ENCODE measurements at places on chromosomes 5 and 9. TPM values are rescaled to one million over a fixed set of nuclear protein-coding genes. Genes with fewer than 3 reads are reported as not detected.

GRCh38 chr9:99150451-99151171 is 45.7 kb downstream of the TGFBR1 start:
- no peak for DNase-seq

Gene LCN1
- total RNA-seq: not detected

Gene CDC20B
- not detected for total RNA-seq

GRCh38 chr5:74199005-74199404 is 441.5 kb downstream of the ENC1 start:
- no peak for DNase-seq

GRCh38 chr9:85246541-85246940 is 495.2 kb downstream of the AGTPBP1 start:
- no peak for DNase-seq

- no peak for DNase-seq
Observed at GRCh38 chr9:124593651-124594058, 86.5 kb upstream of the NR5A1 start.

- DNase-seq: no peak
Observed at GRCh38 chr9:93232388-93232960, 48.5 kb downstream of the WNK2 start.

GRCh38 chr5:95565280-95565920 is 10.5 kb downstream of the ARSK start:
- DNase-seq: peak; percentile 80

GRCh38 chr5:111066261-111066938 is 5.1 kb upstream of the TSLP start:
- DNase-seq: no peak

GRCh38 chr9:106868565-106868964 is 5.6 kb downstream of the ZNF462 start:
- no peak for DNase-seq

- DNase-seq: no peak
Observed at GRCh38 chr9:129954868-129955550, 88.0 kb downstream of the FNBP1 start.

DNA sequence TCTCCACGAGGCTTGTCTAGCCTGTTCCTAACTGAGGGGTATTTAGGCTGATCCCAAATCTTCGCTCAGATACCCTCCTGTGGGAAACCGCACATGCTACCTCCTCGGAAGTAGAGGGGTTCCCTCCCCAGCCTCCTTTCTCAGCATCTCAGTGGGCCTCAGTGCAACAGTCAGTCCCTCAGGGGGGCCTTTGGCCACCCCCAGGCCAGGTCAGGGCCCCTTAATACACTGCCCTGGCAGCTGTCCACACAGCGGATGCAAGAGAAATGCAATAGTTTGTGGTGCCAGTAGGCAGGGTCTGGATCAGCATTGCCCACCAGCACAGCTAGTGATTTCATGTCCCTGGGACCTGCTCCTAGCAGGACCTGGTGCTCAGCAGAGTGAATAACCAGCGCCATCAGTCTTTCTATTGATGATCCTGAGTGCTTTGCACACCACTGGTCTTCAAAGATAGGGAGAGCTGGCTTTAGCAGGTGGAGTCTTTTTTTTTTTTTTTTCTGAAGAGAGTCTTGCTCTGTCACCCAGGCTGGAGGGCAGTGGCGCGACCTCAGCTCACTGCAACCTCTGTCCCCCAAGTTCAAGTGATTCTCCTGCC is 7.5 kb downstream of the PLPP7 start:
- DNase-seq: peak; percentile 52

GRCh38 chr5:16965581-16965980 is 29.5 kb upstream of the MYO10 start:
- no peak for DNase-seq

DNA sequence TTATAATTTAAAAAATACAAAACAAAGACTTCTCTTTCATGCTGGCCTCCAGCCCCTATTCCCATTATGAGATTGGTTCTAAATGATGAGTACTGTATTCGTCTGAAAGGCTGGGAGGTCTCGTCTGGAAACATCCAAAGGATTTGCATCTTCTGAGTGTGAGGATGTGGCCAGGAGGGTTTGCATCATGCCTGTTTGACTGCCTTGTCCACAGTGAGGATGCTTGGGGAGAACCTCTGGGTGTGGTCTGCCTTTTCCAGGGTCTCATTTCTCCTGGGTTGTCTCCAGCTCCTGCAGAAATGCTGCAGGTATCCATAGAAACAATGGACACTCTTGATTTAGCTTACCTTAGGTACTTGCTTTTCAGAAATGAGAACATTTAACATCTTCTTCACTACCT is 26.4 kb upstream of the CXCL14 start:
- DNase-seq: no peak

GRCh38 chr9:124869986-124870560 is 8.1 kb downstream of the ARPC5L start:
- DNase-seq: peak; percentile 80

DNA sequence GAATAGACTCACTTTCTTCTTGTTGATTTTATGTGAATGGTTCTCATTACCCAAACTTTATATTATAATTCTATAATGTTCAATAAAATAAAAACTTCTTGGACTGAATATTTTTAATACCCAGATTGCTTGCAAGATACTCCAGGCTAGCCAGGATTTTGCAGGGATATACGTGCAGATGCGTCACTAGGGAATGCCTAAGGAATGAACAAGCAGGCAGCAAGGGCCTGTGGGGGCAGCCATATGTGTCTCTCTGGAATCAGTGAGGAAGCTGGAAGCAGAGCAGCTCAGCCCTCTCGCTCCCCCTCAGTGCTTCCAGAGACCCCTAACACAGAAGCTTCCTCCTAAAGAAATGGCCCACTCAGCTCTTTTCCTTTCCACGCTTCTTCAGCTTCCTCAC is 457.4 kb downstream of the CCDC171 start:
- DNase-seq: no peak

GRCh38 chr9:1327467-1327866 is 277.3 kb downstream of the DMRT2 start:
- peak; percentile 2 for DNase-seq

Gene PDLIM4
- 47.7 TPM for total RNA-seq

GRCh38 chr9:27599102-27599869 is 26.0 kb upstream of the C9orf72 start:
- DNase-seq: no peak

DNA sequence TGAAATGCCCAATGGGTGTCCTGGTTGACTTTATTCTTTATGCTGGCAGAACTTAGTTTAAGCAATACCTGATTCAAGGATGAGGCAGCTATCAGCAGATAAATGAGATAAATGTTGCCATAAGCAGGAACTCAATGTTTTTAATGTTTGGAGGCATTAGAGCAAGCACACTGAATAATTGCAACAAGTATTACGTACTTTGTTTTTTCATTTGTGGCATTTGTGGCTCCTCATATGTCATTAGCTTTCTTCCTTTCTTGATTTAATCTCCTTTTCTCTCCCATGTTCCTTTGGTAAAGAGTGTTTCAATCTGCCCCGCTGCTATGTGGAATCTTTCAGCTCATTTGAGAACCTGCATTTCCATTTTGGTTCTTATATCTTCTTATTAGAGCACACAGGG is 6.4 kb upstream of the NR3C1 start:
- DNase-seq: no peak

Gene LAMC3
- total RNA-seq: not detected

DNA sequence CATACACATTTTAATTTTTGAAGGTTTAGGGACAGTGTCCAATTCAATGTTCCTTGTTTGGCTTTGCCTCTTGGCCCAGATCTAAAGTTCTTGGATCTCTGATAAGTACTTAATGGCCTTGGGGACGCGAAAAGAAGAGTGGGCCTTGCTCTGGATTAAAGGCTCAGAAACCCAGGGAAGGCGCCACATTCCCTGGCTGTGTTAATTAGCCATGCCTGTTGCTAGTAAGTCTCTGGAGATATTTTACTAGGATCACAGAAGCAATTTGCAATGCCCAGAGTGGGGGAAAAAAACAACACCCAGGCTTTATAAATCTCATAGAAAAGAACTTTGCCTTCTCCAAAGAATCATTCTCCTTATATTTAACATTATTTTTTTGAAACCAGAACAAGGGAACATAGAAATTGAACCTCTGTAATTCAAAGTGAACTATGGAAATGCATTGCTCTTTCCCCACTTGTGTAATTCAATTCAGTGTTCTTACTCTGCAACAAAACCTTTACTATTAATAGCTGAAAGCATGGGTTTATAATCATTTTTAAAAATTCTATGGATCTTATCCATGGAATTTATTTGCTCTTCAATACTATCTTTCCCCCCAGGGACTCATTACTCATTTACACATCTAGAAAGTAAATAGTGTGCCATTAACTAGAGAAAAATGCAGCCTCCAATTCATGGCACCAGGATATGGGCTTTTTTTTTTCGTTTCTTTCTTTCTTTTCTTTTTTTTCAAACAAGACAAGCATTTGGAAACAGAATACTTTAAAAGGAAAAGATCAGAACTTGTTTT is 172.2 kb upstream of the ANKRD55 start:
- DNase-seq: no peak

- DNase-seq: peak; percentile 30
Observed at GRCh38 chr9:81314490-81314889, 374.9 kb downstream of the TLE1 start.

Gene SURF1
- 21.0 TPM for total RNA-seq

Gene FAT2
- 0.59 TPM for total RNA-seq

DNA sequence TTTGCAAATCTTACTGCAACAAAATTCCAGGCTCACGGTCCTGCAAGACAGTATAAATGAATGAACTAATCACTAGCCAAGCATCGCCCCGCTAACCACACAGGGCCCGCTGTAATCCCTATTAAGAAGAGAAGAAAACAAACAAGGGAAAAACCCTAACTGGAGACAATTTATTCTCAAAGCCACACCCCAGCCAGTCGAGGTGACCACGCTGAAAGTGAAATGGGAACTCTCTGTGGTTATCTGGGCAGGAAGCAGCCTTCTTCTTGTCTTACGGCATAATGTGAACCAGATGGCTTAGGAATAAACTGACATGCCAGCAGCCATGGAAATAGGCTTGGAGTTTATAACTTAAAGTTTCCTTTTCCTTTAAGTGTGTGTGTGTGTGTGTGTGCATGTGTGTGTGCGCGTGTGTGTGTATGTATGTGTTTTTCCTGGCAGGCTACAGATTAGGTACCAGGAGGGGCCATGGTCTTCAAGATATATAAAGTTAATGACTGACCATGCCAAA is 120.2 kb downstream of the SEMA6A start:
- DNase-seq: no peak

DNA sequence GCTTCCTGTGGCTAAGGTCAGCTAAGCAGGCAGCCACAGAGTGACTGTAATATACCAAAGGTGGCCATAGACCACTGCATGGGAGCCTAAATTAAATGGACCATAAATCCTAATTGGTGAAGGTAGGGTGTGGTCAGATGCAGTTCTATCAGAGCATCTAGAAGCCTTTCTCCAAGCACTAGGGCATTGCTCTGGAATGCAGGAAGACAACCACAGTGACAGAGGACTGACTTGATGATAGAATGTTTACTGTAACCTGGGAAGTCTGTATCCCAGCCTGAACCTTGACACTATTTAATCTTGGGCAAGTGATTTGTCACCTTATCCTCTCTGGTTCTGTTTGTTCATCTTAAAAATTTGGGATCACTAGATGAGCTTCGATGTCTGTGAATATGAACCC is 2.3 kb downstream of the FBXO38 start:
- DNase-seq: peak; percentile 48

DNA sequence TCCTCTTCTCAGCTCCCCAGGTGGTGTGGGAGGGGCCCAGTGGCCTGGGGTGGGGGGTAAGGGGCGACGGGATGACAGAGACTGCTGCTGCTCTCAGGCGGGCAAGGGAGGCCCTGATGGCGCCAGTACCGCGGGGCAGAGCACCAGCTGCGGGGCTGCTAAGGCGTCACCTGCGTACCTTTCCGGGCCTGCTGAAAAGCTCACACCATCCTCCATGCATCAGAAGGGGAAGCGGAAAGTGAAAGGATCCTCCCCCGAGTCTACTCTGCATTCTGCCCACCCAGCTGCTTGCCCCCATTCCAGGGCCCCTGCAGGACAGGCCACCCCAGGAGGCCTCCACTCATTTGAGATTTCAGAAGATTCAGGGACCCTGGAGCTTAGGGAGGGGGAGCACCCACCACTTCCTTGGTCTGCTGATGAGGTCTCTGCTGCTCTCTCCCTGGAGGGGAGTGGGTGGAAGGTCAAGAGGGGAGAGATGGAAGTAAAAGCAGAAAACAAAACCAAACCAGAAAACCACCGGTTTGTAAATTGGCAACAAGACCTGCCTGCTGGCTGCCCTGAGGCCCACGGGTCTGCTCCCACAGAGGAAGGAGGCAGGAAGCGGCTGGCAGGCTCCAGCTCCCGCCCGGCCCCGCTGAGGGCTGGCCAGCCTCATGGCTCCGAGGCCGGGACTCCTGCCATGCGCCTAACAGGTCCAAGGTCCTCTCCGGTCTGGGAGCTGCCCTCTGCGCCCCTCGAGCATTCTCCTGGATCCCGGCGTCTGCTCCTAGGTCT is 33.6 kb downstream of the PRRT1B start:
- DNase-seq: peak; percentile 56

Gene PCDHGB6
- total RNA-seq: 8.0 TPM

Gene SMIM32
- not detected for total RNA-seq

Gene TSSK1B
- 0.72 TPM for total RNA-seq

Gene MRPL41
- 30.4 TPM for total RNA-seq
